MG63 (cell line): ENCODE measurements at places on chromosomes 11 and 22. TPM values are rescaled to one million over a fixed set of nuclear protein-coding genes. Genes with fewer than 3 reads are reported as not detected.

ATL3 gene
- total RNA-seq = 92.4 and 93.6 TPM in 2 replicates

SCGB1C1 gene
- total RNA-seq = not detected in 2 replicates

- no peak for DNase-seq
Observed at GRCh38 chr11:125413226-125413625, 82.8 kb downstream of the FEZ1 start.

DNA sequence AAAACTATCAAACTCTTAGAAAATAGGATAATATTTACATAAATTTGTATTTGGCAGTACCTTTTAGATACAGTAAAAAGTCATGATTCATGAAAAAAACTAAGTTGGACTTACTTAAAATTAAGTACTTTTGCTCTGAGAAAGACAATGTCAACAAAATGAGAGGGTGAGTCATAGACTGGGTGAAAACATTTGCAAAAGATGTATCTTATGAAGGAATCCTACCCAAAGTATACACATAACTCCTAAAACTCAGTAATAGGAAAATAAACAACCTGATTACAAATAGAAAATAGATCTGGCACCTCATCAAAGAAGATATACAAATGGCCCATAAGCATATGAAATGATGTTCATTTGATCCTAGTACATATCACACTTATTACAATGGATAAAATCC is 1154.6 kb downstream of the JRKL start:
- no peak for DNase-seq

DNA sequence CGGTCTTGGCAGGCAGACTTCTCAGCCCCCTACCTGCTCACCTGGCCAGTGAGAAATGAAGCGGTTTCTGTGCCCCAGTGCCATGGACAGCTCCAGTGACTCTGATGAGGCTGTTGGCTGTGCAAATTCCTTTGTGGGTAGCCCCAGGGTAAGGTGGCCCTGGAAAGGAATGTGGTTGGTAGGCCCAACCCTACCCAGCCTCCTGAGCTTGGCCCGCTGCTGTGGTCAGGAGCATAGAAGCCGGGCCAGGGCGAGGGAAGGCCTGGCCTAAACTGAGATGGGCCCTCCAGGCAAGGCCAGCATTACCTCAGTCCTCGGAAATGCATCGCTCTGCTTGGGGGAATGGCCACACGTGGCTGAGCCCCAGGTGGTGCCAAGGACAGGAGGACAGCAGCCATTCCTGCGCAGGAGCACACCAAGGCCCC is 16.9 kb downstream of the DAGLA start:
- peak; percentile 36 for DNase-seq

- DNase-seq = no peak
Observed at GRCh38 chr22:44971651-44972362, 38.0 kb downstream of the PHF21B start.

DNA sequence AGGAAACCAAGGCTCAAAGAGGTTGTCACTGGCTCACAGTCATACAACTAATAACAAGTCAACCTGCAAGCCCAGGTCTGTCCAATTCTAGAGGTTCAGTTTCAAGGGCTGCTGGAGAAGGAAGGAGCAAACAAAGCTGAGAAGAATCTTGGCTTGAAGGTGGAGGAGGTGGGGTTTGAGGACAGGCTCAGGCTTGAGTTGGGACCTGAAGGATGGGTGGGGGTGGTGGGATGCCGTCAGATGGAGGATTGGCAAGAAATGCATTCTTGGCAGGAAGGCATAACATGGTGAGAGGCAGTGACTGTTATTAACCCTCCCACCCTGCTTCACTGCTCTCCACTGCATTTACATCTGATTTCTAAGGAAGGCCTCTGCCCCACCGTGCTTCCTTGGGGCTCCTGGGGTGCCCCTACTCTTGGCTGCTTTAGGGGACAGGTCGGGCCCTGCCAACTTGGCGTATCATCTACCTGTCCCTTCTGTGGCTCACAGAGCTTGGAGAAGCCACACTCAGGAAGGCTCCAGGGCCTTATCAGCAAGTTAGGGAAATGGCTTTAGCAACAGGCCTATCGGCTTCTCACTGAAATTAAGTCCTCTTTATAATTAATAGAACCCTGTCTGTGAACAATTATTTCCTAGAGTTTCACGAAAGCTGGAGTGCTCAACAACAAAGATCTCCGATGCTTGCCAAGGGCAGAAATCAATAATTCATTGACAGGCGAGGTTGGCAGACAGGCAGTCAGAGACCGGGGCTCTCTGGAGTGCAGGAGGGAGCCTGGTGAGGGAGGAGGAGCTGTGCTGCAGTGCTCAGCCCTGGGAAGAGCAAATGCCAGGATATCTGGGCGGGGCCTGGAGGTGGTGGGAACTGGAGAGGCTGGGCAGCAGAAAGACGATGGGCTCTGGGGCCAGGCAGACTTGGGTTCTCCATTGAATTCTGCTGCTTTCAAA is 84.9 kb upstream of the NARS2 start:
- peak; percentile 79 for DNase-seq

GRCh38 chr11:100831929-100832494 is 144.9 kb downstream of the ARHGAP42 start:
- DNase-seq = peak; percentile 4
